ENCODE measurements at places on chromosomes 13 and 19. TPM values are rescaled to one million over a fixed set of nuclear protein-coding genes. Genes with fewer than 3 reads are reported as not detected.

TLE6 gene
- 0.77 TPM for total RNA-seq

VSTM1 gene
- not detected for total RNA-seq

LRFN3 gene
- 2.3 TPM for total RNA-seq

ZNF793 gene
- 3.4 TPM for total RNA-seq

ZNF575 gene
- total RNA-seq: 0.28 TPM

PRRG2 gene
- 1.1 TPM for total RNA-seq

ZNF560 gene
- 2.7 TPM for total RNA-seq

SF3A2 gene
- 22.6 TPM for total RNA-seq

RFC3 gene
- total RNA-seq: 27.2 TPM

MISP3 gene
- 0.19 TPM for total RNA-seq

COL4A1 gene
- total RNA-seq: 1,363 TPM

SPTBN4 gene
- 0.77 TPM for total RNA-seq

ZFP36 gene
- total RNA-seq: 1.1 TPM

ATP12A gene
- not detected for total RNA-seq

LRG1 gene
- not detected for total RNA-seq

FAM216B gene
- total RNA-seq: not detected

LENG8 gene
- total RNA-seq: 39.2 TPM

CGB2 gene
- not detected for total RNA-seq

C1QTNF9 gene
- total RNA-seq: not detected

ZNF880 gene
- 31.0 TPM for total RNA-seq

OLFM4 gene
- total RNA-seq: not detected

ATP1A3 gene
- total RNA-seq: not detected

POSTN gene
- total RNA-seq: 1,285 TPM

MBD3L3 gene
- not detected for total RNA-seq

PPP1R13L gene
- total RNA-seq: 6.5 TPM
